Fibroblast of lung (primary cell): ENCODE measurements at places on chromosomes 12 and 14. TPM values are rescaled to one million over a fixed set of nuclear protein-coding genes. Genes with fewer than 3 reads are reported as not detected.

- DNase-seq = no peak
- no peaks in the 10 kb centered on the region for H3K36me3 ChIP-seq
- H3K4me3 ChIP-seq = no peak overlapping the region
- peaks cover 11% of the 10 kb centered on the region for H3K4me1 ChIP-seq
Observed at GRCh38 chr14:75875958-75876357, 105.8 kb downstream of the TGFB3 start.

CHGA gene
- not detected in 2 replicates for total RNA-seq

MAPKAPK5 gene
- 19.5 and 26.8 TPM in 2 replicates for total RNA-seq

SMAGP gene
- total RNA-seq = 5.1 and 11.6 TPM in 2 replicates

LIN52 gene
- total RNA-seq = 8.2 and 11.9 TPM in 2 replicates

DNA sequence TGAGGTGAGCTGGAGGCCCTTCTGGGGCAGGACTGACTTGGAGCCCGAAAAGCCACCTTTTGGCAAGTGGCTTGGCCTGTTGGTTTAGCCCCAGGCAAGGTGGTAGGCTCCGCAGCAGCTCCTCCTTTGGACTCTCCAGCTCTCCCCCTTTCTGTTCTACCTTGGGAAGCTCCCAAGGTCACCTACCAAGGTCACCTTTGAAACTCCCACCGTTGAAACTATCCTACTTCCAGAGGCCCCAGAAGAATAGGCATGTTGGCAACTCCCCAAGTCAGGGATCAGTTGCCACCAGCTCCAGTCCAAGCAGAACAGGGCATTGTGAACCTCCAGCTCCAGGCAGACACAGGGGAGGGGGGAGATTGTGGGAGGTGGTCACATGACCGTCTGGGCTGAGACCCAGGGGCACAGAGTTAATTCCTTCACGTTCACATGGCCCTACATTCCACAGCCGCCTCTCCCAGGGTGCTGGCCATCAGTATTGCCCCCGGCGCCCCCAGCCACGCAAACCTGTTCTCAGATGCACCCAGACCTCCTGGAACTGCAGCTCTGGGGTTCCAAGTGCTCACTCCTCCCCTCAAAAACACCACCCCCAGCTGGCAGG is 14.4 kb downstream of the IRF2BPL start:
- DNase-seq = peak; percentile 75
- no peaks in the 10 kb centered on the region for H3K4me1 ChIP-seq
- no peaks in the 10 kb centered on the region for H3K36me3 ChIP-seq
- H3K27me3 ChIP-seq = peaks cover 9% of the 10 kb centered on the region

DNA sequence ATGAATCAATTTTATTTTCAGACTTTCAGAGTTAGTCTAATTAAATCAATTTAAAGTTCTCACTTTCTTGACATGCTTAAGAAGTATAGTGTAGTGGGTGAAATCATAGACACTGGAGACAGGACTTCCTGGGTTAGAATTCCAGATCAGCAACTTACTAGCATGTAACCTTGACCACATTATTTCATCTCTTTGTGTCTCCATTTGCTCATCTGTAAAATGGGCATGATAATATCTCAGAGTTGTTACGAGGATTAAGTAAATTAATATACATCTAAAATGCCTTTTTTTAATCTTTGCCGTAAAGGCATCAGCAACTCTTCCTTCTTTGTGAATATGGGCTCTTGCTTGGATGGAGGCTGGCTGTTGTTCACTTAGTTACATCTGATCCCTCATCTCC is 1.3 kb upstream of the ERGIC2 start:
- no peak for DNase-seq
- H3K4me3 ChIP-seq = no peak overlapping the region
- H3K36me3 ChIP-seq = no peaks in the 10 kb centered on the region
- H3K4me1 ChIP-seq = peaks cover 2% of the 10 kb centered on the region
- no peak overlapping the region for H3K27ac ChIP-seq

DPPA3 gene
- not detected in 2 replicates for total RNA-seq

DNA sequence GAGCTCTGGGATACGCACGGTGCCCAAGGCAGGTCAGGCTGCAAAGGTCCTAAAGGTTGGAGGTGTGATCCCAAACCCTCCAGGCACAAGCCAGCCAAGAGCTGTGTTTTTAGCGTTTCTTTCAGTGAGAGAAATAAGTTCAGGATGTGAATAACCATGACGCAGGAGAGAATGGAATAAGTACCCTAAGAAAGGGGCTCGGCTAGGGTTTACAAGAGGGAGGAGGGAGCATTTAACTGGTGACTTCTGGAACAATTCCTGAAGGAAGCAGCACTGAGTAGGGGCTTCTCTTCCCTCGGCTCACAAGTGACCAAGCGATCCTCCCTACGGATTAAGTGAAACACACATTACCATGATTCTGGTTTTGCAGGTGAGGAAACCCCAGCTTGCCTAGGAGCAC is 29.4 kb downstream of the SSH1 start:
- peak overlapping the region; percentile 95 for H3K27ac ChIP-seq
- H3K4me1 ChIP-seq = peaks cover 41% of the 10 kb centered on the region
- no peak overlapping the region for H3K4me3 ChIP-seq
- peaks cover 26% of the 10 kb centered on the region for H3K36me3 ChIP-seq

DNA sequence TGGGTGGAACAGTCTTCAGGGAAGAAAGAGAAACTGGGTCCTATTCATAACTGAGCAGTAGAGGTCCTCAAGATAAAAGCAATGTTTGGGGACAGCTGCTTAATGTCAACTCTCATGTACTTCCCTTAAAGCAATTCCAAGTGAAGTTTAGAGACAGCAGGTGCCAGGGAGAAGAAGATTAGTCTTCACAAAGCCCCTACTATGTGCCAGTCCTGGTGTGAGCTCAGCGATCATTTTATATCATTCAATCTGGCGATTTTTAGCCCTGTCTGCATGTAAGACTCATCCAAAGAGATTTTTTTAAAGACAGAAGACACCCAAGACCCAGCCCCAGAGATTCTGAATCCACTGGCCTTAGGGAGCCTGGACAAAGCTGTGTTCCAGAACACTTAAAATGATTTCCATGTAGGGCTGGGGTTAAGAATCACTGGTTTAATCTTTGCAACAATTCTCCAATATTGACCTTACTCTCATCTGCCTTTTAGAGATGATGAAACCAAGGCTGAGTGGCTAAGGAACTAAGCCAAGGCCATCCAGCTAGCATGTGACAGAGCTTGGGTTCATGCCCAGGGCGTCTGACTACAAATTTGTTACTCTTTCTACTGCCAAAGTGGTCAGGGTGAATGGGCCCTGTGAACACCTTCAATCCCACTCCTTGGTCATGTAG is 404.5 kb upstream of the TBX3 start:
- DNase-seq = no peak
- no peaks in the 10 kb centered on the region for H3K27me3 ChIP-seq
- no peak overlapping the region for H3K4me3 ChIP-seq
- no peaks in the 10 kb centered on the region for H3K4me1 ChIP-seq

GRCh38 chr14:24080888-24081738 is 9.8 kb downstream of the CPNE6 start:
- no peak overlapping the region for H3K27ac ChIP-seq
- no peak for DNase-seq
- no peaks in the 10 kb centered on the region for H3K36me3 ChIP-seq
- H3K27me3 ChIP-seq = peaks cover 26% of the 10 kb centered on the region
- H3K4me1 ChIP-seq = peaks cover 3% of the 10 kb centered on the region

CLEC7A gene
- total RNA-seq = not detected in 2 replicates

DNA sequence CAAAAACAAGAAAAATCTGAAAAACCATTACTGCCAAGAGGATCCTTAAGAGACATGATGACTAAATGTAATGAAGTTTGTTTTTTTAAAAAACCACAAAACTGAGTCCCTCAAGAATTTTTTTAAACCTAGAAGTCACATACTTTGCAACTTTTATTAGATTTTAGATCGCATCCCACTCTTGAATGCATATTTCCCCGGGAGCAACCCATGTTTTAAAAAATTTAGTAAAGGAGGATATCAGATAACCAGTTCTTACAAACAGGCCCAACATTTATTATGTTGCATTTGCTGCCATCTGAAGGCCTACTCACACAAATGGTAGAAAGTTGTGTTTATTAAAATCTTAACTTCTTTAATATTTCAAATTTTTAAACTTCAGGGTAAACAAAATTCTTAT is 44.3 kb upstream of the CCT2 start:
- no peaks in the 10 kb centered on the region for H3K36me3 ChIP-seq
- no peaks in the 10 kb centered on the region for H3K27me3 ChIP-seq
- no peak overlapping the region for H3K4me3 ChIP-seq

- H3K27me3 ChIP-seq = no peaks in the 10 kb centered on the region
- no peak for DNase-seq
- H3K36me3 ChIP-seq = no peaks in the 10 kb centered on the region
Observed at GRCh38 chr14:83255015-83255726, 1721.5 kb upstream of the SEL1L start.

GRCh38 chr14:29925736-29926135 is 1.9 kb downstream of the PRKD1 start:
- H3K27ac ChIP-seq = no peak overlapping the region
- no peaks in the 10 kb centered on the region for H3K27me3 ChIP-seq
- peaks cover 7% of the 10 kb centered on the region for H3K4me1 ChIP-seq
- H3K36me3 ChIP-seq = no peaks in the 10 kb centered on the region

DNA sequence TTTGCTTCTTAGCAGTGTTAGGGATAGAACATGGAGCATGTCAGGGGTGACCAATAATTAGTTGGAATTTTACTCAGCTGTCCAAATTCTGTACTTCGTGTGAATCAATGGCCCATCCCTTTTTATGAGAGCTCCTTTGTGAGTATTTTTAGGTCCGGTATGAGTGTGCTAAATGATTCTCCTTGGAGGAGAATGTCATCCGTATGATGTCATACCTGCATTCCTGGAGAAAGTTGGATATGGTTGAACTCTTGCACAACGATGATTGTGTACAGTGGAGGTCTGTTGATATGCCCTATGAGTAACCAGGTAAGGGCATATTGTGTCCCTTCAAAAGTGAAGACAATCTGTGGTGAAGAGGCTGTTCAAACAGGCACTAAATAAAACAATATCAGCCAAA is 400.8 kb downstream of the GXYLT1 start:
- no peaks in the 10 kb centered on the region for H3K36me3 ChIP-seq
- H3K4me3 ChIP-seq = no peak overlapping the region
- H3K27me3 ChIP-seq = no peaks in the 10 kb centered on the region
- H3K27ac ChIP-seq = no peak overlapping the region
- no peaks in the 10 kb centered on the region for H3K4me1 ChIP-seq

GRCh38 chr14:105469456-105470349 is 4.9 kb upstream of the CRIP2 start:
- peaks cover 21% of the 10 kb centered on the region for H3K4me1 ChIP-seq
- H3K27me3 ChIP-seq = no peaks in the 10 kb centered on the region
- no peak overlapping the region for H3K4me3 ChIP-seq
- DNase-seq = no peak
- peaks cover 20% of the 10 kb centered on the region for H3K36me3 ChIP-seq

- H3K4me1 ChIP-seq = no peaks in the 10 kb centered on the region
- H3K27me3 ChIP-seq = no peaks in the 10 kb centered on the region
- no peak overlapping the region for H3K4me3 ChIP-seq
- no peak overlapping the region for H3K27ac ChIP-seq
Observed at GRCh38 chr12:126537961-126538530, 1472.8 kb downstream of the AACS start.

MYO1H gene
- total RNA-seq = 0.77 TPM in 1 of 2 replicates, not detected in the other

- no peak for DNase-seq
- H3K4me1 ChIP-seq = no peaks in the 10 kb centered on the region
- no peaks in the 10 kb centered on the region for H3K36me3 ChIP-seq
Observed at GRCh38 chr12:44837114-44837755, 38.9 kb downstream of the NELL2 start.

NXPH4 gene
- 0.50 and 1.0 TPM in 2 replicates for total RNA-seq

NDRG2 gene
- 0.50 and 1.8 TPM in 2 replicates for total RNA-seq
